ENCODE measurements at places on chromosomes 7 and 10.

DNA sequence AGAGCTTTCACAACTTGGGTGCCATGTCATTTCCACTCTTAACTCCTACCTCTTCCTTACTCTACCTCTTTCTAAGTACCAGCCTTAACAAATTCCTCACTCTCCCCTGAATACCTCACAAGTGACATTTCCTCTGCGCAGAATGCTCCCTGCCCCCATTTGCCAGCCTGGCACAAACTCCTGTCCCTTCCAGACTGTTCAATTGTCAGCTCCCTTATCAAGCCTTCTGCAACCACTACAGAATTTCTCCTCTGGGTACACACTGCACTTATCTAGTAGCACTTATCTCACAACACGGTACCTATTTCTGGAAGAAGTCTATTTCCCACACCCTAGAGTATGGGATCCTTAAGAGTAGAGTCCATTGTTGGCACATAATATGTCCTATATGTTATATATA is 39.1 kb upstream of the ANAPC16 start:
- DNase-seq: no peak

- no peak for DNase-seq
These were observed 53.9 kb upstream of the CREB5 start for GRCh38 chr7:28358423-28358868.

DNA sequence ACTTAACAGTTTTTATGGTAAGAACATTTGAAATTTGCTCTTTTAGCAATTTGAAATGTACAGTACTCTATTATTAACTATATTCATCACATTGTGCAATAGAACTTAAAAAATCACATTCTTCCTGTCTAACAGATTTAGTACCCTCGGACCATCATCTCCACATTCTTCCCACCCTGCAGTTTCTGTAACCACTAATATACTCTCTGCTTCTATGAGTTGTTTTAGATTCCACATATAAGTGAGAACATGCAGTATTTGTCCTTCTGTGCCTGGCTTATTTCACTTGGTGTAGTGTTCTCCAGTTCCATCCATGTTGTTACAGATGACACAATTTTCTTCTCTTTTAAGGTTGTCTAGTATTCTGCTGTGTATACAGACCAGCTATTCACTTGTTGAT is 88.9 kb upstream of the SEC61G start:
- no peak for DNase-seq

- DNase-seq: no peak
These were observed 54.6 kb downstream of the NOD1 start for GRCh38 chr7:30423788-30424505.

GRCh38 chr10:7412237-7412927 is 1.5 kb upstream of the SFMBT2 start:
- no peak for DNase-seq

DNA sequence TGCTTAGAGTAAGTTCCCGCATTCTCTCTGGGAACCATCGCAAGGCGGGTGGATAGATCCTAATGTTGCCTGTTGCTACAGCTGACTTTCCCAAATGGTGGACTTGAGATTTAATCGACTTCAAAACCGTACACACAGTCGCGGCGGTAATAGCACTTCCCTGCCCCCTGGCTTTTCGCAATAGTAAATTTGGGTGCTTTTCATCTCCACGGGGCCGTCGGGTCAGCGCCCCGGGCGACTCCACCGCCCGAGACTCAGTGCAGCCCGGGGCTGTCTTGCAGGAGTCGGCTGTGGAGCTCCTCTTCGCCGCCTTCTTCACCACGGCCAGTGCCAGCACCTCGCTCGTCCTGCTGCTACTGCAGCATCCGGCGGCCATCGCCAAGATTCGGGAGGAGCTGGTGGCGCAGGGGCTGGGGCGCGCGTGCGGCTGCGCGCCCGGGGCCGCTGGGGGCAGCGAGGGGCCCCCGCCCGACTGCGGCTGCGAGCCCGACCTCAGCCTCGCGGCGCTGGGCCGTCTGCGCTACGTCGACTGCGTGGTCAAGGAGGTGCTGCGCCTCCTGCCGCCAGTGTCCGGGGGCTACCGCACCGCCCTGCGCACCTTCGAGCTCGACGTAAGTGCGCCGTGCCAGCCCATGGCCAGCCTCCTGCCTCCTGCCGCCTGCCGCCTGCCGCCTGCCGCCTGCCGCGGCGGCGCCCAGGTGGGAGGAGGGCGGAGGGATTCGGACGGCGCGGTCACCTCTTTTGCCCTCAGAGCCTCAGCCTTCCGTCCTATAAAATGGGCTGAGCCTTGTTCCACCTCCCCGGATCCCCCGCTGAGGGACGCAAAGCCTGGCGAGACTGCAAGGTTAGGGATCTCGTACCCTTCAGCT is 5.3 kb downstream of the CYP26C1 start:
- DNase-seq: no peak

DNA sequence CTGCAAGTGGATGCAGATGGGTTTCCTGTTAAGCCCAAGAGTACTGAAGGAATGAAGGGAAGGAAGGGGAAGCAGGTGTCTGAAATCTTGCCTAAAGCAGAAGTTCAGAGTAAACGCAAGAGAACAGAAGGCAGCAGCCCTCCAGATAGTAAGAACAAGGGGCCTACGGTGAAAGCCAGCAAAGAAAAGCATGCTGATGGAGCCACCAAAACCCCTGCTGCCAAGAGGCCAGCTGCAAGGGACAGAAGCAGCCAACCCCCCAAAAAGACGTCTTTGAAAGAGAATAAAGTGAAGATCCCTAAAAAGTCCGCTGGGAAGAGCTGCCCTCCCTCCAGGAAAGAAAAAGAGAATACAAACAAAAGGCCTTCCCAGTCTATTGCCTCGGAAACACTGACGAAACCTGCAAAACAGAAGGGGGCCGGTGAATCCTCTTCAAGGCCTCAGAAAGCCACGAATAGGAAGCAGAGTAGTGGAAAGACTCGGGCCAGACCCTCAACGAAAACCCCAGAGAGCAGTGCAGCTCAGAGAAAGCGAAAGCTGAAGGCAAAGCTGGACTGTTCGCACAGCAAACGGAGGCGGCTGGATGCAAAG is 152.5 kb downstream of the LCOR start:
- DNase-seq: no peak

GRCh38 chr7:142916508-142916907 is 17.0 kb downstream of the TRPV5 start:
- DNase-seq: no peak

GRCh38 chr7:52119537-52119936 is 802.9 kb upstream of the COBL start:
- DNase-seq: no peak

- no peak for DNase-seq
These were observed 54.3 kb upstream of the TNRC18 start for GRCh38 chr7:5477723-5478531.

GRCh38 chr10:51159841-51160240 is 85.6 kb downstream of the PRKG1 start:
- no peak for DNase-seq

- DNase-seq: no peak
These were observed 78.7 kb upstream of the NME8 start for GRCh38 chr7:37769726-37770125.

DNA sequence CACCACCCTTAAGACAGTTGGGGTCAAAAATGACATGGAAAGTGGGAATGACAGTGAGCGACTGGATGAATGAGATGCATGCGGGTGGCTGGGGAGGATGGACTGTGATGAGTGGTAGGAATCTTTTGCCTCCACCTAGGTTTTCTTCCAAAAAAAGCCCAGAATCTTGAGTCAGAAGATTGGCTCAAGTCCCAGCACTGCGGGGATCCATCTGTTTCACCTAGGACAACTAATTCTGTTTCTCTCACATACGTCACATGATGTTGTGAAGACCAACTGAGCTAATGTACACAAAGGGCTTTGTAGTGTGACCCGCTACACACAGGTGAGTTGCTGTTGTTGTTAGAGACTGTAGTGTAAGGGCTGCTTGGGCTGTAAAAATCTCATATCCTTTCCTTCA is 58.5 kb upstream of the SLC35B4 start:
- no peak for DNase-seq

DNA sequence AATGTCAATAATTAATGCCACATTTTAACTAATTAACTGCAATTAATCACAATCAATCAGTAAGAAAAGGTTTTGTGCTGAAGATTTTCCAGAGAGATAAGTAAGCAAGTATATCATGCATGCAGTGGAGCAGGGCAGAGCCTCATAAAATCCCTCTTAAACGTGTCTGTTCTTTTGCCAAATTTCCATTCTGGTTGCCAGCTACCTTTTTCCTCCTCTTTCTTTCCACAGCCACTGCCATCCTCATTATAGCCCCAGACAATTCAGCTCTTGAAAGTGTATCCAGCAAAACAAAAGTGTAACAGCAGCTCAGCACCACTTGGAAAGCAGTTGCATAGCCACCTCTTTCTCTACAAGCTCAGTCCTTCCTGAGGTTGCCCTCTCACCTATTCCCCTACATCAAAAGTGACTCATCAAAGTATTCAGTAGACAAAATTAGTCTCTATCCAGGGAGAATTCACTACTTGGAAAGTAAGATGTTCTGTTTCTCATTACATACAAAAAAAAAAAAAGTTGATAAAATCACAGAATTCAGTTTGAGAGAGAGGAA is 26.9 kb upstream of the EPHB6 start:
- DNase-seq: no peak

DNA sequence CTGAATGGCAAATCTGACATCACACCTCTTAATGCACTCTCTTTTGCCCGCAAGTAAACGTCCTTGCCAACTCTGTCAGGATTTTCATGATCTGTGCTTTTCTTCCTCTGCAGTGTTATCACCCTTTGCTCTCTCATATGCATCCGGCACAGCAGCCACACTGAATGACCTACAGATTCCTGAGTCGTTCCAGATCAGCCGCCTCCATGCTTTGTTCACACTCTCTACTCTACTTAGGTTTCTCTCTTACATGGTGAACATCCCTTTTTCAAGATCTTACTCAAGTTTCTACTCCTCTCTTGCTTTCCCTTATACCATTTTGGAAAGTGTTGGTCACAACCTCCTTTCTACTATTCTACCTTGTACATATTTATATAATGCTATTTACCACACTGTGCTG is 127.7 kb upstream of the AOAH start:
- no peak for DNase-seq

DNA sequence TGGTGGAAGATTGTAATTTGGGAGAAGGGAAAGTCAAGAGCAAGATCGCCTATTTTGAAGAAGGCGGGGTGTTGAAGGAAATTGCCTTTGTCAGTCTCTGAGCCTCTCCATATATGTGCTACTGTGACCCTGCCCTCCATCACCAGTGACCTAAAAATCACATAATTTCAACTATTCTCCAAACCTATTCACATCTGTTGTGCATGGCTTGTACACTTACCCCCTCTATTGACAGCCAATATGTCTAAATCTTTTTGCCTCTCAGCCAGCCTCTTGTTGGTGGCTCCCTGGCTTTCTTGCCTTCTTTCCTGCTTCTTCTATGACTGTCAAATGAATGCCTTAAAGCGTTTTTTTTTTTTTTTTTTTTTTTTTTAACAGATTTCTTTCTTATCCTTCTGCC is 295.6 kb downstream of the AUTS2 start:
- DNase-seq: no peak

DNA sequence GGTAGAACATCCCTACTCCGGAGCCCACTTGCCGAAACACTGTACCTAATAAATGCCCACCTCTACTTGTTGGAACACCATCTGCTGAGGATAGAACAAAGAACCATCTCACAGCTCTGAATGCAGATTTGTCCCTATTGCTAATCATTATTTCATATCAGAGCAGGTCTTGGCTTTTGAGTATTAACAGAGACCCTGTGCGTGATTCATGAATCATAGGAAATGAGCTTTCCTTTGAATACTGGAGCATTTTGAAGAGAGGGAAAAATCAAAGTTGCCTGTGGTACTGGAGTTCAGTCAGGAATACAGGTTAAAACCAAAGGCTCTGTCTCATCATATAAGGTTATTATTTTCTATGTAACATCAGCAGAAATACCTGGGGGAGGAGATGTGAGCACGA is 1132.3 kb downstream of the XPNPEP1 start:
- no peak for DNase-seq

GRCh38 chr10:308572-309085 is 173.4 kb downstream of the ZMYND11 start:
- DNase-seq: no peak

GRCh38 chr7:96300986-96301385 is 20.9 kb downstream of the SLC25A13 start:
- DNase-seq: no peak

GRCh38 chr10:97399843-97400545 is 1.1 kb downstream of the RRP12 start:
- no peak for DNase-seq

GRCh38 chr10:104683567-104683966 is 42.5 kb downstream of the SORCS3 start:
- no peak for DNase-seq

GRCh38 chr7:70574970-70575799 is 556.8 kb upstream of the GALNT17 start:
- no peak for DNase-seq

DNA sequence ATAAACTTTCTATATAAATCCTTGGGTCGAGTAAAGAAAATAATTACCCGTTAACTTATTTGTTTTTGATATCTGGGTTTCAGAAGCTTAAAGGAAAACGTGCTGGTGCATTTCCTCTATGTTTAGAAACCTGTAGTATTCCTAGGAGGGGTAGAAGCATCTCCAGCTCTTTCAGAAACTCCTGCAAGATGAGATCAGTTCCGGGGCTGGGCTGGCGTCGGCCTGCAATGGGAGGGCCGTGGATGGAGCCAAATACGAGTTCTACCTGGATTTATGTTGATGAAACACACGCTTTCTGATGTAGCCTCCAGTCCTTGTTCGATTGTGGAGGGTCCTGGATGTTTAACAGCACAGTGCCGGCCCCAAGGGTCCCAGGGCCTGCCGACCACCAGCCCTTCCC is 35.8 kb upstream of the DIP2C start:
- DNase-seq: no peak

GRCh38 chr10:62726142-62726541 is 78.4 kb upstream of the ADO start:
- DNase-seq: peak; percentile 51

- DNase-seq: no peak
These were observed 358.5 kb downstream of the TFEC start for GRCh38 chr7:115672024-115672423.

GRCh38 chr10:77188521-77188920 is 449.1 kb downstream of the KCNMA1 start:
- no peak for DNase-seq

- DNase-seq: no peak
These were observed 128.1 kb upstream of the SP4 start for GRCh38 chr7:21299766-21300165.

GRCh38 chr10:8435186-8436055 is 380.9 kb downstream of the GATA3 start:
- no peak for DNase-seq

DNA sequence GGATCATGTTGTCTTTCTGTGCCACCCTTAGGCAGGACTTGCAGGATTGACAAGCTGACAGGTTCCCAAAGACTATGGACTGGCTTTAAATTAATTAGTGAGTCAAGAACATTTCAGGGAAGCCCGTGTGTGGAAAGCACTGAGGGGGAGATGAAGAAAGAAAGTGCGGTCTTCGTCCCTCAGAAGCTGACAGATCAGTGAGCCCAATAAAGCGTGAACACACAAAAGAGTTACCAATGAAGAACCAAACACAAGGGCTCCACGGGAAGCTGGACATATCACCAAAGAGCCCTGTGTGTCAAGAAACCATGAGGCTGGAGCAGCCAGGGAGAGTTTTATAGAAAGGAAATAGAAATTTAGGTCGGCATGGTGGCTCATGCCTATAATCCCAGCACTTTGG is 725.8 kb downstream of the PARD3 start:
- no peak for DNase-seq
